ENCODE measurements at places on chromosomes 7 and 10.

DNA sequence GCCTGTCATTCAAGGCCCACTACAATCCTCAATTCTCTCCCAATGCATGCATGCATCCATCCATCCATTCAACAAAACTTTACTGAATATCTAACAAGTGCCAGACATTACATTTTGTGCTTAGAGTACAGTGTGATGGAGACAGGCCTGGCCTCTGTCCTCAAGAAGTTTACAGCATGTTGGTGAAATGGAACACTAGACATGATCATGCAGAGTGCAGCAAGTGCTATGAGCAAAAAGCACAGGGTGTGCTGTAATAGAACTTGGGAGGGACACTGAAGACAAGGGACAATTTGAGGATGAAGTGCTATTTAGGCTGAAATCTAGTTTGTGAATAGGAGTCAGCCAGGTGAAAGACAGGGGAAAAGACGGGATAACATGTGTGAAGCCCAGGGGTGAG, 347.8 kb downstream of the PTEN start:
- no peak for DNase-seq

DNA sequence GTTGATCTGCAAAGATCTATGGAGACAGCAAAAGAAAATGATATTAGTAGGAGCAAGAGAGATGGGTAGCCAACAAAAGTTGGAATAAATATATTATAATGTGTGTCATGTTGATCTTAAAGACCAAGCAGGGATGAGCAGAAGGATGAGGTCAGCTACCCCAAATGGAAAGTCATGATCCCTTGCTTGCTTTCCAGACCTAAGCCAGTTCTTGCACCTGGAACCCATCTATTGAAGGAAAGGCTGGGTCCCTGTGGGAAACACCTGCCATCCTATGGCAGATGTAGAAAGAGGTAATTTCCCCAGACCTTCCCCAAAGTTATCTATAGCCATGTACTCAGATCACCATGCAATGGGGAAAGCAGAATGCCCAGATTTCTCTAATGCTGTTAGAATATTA, 52.5 kb downstream of the LYZL2 start:
- no peak for DNase-seq

GRCh38 chr10:110815354-110816004, 56.2 kb upstream of the PDCD4 start:
- no peak for DNase-seq

GRCh38 chr10:102120991-102121738, 997 bp upstream of the LDB1 start:
- peak; percentile 66 for DNase-seq

DNA sequence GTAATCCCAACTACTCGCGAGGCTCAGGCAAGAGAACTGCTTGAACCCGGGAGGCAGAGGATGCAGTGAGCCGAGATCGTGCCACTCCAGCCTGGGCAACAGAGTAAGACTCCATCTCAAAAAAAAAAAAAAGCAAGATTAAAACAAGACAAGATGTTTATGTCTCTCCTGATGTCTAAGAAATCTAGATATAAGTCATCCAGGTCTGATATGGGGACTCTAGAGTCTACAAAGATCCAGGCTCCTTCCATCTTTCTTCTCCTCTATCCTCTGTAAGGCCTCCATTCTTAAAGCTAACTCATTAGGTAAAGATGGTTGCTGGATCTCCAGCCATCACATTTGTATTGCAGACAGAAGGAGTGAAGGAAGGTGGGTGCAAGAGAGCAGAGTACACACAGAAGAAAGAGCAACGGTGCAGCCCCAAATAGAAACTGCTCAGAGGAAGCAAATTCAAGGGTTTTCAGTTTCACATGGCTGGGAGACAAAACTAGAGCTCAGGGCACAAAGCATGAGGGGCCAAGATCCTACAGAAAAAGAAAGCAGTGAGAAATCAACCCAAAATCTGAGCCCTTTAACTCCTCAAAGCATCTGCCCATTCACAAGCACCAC, 57.6 kb downstream of the USP6NL start:
- DNase-seq, result no peak

- DNase-seq, result no peak
Observed at GRCh38 chr10:103262229-103262628, 14.7 kb upstream of the INA start.

DNA sequence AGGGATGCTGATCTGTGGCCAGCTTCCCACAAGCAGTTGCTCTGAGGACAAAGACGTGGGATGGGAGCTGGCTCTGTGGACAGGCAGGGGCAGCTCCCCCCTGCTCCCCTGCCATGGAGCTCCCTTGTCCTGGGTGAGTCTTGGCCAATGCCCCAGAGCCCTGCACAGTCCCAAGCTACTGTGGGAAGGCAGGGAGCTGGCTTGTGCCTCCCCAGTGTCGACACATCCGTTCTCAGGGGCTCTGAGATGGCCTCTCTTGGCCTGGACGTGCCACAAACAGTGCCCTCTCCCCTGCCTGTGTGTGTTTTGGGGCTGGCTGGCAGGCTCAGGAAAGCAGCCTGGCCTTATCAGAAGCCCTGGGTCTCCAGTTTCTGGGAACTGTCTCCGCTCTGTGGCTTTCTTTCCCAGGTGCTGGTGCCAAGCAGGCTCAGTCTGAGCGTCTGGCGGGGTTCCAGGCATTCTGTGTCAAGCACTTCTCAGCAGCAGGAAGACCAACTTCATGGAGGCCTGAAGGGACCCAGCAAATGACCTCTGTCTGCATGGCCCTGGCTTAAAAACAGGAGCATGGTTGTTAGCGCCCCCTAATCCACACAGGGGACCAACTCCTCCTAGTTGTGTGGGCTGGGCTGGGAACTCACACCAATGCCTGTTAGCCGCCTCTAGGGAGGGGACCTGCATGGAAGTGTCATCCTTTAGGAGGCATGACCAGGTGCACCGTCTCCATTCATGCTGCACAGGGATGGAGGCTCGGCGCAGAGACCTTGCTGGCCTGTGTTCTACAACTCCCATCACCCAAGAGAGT, 375.2 kb downstream of the RPS24 start:
- peak; percentile 53 for DNase-seq

DNA sequence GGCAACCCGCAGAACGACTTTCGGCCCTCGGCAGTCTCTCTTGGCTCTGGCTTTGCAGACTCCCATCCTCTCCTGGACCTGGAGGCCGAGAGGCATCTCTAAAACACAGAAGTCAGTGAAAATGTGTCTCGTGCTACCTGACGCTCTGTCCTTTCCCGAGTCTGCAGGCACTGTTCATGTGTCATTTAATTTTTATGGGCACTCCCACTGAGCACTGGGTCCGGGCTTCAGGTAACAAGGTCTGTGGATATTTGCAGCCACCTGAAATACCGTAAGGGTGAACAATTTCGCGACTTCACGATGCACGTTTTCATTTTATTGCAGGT, 96.8 kb downstream of the GLRX3 start:
- DNase-seq, result no peak

GRCh38 chr7:120273476-120273975, 551 bp downstream of the KCND2 start:
- peak; percentile 67 for DNase-seq

- DNase-seq, result no peak
Observed at GRCh38 chr7:155948423-155948822, 136.2 kb upstream of the SHH start.

DNA sequence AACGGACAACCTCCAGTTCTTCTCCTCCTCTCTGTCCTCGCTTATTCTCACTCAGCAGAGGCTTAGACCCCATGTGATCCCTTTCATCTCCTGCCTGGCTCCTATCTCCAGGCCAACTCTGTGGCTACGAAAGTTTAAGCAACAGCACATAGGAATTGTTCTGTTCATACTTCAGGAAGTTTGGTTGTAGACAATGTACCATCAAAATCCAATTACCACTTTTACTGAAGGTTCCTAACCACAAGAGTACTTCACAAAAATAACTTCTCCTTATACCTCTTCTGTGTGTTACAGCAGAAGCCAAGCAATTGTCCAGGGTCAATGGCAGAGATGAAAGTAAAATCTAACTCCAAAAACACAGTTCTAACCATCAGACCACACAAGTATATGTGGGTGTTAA, 80.0 kb downstream of the SLC25A13 start:
- DNase-seq, result no peak

GRCh38 chr7:55279080-55279845, 85.9 kb upstream of the LANCL2 start:
- no peak for DNase-seq

GRCh38 chr10:1631282-1631681, 106.0 kb downstream of the ADARB2 start:
- no peak for DNase-seq
